ENCODE measurements at places on chromosomes 3 and 15.

DNA sequence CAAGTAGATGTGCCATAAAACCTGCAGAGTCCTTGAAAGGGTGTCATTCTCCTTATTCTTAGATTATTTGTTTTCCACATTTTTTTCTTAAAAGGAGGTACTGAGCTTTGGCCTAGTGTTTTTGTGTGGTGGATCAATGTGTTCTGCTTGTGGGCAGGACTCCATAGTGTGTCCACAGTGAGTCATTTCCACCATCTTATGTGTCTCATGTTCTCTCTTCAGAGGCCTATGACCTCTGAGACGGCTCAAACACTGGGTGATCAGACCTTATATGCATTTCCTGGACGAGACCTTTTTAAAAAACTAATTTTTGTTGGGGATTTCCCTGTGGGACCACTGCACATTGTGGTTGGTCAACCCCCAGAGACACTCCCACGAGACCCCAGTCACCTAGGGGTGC is 93.4 kb downstream of the CHCHD4 start:
- DNase-seq = peak; percentile 34

DNA sequence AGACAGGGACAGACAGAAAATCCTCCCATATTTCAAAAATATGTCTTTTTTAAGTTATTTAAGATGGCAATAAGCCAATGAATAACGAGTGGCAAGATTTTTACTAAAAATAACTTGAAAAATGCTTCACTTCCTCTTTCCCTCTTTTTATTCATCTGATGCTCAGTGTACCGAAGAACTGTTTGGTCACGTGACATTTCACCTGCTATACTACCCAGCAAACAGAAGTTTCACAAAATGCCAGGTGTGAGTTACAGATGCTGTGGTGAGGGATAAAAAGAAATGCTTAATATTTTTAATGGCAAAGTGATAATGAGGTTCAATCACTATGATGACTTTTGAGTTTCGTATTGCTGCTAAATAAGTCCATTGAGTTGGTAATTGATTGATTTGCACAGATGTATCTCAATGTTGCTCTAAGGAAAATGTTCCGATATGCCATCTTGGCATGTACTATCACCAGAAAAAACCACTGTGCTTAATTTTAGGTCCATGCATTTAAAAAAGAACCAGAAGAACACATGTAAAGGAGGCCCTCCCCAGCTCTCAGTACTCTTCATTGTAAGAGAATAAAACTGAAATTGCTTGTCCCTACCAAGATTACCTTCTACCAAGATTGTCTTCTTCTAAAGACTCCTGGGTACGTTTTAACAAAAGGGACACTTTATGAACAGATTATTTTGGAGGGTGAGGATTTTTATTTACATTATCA is 26.0 kb upstream of the SEC62 start:
- no peak for DNase-seq

- no peak for DNase-seq
Observed at GRCh38 chr15:63530752-63531299, 26.4 kb downstream of the USP3 start.

DNA sequence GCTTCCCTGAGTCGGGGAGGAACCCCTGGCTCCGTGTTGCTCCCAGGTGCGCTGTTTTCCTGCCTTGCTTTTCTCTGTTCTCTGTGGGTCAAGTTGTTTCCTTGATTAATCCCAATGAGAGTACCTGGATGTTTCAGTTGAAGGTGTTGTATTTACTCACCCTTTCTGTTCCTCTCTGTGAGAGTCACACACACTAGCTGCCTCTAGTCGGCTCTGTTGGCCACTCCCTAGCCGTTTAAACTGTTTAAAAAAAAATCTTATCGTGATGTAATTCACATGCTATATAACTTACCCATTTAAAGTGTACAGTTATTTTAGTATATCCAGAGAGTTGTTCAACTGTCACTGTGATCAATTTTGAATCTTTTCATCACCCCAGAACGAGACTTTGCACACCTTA is 74.0 kb downstream of the AKAP13 start:
- DNase-seq = no peak

- DNase-seq = no peak
Observed at GRCh38 chr3:126257984-126258383, 77.6 kb upstream of the ALDH1L1 start.

- peak; percentile 14 for DNase-seq
Observed at GRCh38 chr3:191492601-191493000, 31.6 kb downstream of the PYDC2 start.

- DNase-seq = no peak
Observed at GRCh38 chr3:103083848-103084631, 649.2 kb downstream of the ZPLD1 start.

DNA sequence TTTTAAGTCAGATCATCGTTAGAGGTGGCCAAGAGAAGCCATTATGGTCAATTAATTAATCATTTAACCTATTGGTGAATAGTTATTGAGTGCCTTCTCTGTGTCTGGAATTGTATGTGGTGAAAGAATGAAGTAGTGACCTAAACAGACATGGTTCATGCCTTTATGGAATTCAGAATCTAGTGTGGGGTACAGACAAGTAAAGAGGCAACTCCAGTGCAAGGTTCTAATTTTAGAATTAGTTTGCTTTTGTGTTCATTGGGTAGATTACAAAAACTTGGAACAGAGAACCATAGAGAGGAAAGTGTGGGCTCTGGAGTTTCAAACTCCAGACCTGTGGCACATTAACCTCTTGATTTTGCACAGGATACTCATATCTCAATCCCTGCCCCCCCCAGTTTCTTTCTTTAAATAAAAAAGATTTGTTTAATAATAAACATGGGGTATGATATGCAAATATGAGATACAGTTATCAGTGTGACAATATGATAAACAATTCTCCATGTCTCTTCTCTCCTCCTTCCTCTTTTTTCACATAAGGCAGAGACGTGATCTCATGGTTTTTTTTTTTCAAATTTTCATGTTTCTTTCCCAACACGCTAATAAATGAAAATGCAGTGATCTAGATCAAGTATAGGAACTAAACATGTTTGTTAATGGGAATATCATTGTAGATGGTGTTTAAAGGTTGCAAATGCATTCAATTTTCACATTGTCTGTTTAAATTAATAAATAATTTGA is 117.9 kb downstream of the MITF start:
- no peak for DNase-seq

DNA sequence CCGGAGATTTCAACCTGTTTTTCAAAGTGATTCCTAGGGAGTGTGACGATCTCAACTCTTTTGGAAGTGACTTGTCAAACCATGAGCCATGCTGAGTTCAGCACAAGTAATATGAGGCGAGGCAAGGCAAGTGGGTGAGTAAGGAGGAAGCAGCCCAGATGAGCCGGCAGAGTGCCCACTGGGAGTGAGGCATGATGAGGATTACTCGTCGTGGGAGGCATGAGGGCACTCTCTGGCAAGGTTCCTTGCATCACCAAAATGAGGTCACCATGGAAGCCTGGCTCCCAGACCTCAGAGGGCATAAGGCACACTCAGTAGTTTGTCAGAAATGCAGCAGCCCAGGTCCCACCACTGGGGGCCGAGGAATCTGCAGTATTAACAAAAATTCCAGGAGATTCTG is 636.1 kb downstream of the MAGI1 start:
- peak; percentile 74 for DNase-seq

DNA sequence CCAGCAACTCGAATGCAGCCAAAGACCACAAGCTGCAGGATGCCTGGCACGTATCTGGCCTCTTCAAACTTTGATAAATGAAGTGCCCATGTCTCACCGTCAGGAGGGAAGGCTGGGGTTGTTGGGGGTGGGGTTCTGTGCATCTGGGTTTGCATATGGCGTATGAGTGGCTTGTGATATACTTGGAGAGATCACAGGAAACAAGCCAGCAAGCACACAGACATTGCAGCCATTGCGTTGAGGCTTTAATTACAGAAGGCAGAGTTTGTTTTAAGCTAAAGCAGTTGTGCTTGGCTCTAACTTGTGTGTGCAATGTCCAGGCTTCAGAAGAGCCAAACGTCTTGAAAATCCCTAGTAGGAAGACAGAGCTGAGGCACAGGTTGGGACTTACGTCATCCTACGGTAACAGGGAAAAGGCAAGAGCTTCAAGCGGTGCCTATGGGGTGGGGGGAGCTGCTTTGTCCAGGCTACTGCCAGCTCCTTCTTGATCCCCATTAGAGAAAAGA is 109.2 kb downstream of the ASB7 start:
- no peak for DNase-seq

GRCh38 chr3:43223670-43224364 is 62.5 kb upstream of the SNRK start:
- peak; percentile 28 for DNase-seq

GRCh38 chr15:33243869-33244268 is 49.4 kb upstream of the FMN1 start:
- DNase-seq = peak; percentile 71

DNA sequence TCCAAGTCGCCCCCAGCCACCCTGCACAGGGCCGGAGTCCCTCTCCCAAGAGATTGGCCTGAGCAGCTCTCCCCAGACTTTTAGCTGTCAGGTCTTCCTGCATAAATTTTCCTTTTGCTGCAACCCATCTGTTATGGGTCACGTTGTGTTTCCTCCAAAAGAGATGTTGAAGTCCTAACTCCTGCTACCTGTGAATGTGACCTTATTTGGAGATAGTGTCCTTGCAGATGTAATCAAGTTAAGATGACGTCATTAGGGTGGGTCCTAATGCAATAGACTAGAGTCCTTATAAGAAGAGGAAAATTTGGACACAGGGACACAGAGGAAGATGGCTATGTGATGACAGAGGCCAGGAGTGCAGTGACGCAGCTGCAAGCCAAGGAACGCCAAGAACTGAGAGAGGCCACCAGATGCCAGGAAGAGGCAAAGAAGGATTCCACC is 13.2 kb upstream of the SLC6A6 start:
- DNase-seq = no peak

GRCh38 chr15:98802187-98802586 is 153.8 kb downstream of the IGF1R start:
- DNase-seq = no peak

DNA sequence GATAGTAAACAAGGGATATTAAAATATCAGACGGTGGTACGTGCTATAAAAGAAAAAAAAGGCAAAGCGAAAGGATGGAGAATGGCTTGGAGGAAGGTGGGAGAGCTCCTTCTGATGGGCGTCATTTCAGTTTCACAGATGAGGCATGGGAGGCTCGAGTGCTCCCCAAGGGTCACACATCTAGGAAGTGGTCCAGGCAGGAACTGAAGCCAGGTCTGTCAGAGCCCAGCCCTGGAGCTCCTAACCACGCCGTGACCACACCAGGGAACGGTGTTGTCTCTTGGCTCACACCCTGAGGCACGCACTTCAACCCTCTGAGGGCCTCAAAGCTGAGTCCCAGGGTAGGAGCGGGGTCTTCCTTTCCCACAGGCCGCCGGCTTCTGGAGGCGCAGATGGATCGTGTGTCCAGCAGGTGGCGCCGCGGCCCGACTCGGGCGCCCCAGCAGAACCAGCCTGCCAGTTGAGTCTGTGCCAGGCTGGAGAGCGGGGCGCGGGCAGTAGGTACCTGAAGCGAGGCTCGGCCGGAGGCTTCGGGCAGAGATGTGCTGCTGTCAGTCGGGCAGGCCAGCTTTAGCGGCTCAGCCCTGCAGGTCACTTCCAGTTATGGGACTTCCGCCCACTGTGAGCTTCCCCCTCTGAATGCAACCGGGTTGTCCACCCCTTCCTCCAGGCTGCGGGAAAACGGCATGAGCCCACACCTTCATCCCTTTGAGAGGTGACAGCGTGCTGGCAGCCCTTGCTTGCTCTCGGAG is 68.1 kb downstream of the SLC6A1 start:
- peak; percentile 48 for DNase-seq

DNA sequence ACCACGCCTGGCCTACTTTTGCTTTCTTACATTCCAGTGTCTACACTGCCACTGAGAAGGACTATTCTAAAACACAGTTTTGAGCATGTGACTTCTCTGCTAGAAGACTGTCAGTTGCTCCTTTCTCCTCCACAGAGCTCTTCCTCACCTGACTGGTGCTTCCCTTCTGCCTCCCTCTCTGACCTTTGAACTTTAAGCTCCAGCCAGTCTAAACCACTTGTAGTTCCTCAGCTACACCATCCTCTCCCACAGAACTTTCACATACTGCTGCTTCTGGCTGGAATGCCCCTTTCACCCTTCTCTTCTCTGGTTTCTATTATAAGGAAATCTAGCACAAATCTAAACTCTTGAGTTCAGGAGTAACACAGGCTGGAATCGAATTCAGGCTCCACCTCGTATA is 9.1 kb downstream of the NCEH1 start:
- DNase-seq = no peak

DNA sequence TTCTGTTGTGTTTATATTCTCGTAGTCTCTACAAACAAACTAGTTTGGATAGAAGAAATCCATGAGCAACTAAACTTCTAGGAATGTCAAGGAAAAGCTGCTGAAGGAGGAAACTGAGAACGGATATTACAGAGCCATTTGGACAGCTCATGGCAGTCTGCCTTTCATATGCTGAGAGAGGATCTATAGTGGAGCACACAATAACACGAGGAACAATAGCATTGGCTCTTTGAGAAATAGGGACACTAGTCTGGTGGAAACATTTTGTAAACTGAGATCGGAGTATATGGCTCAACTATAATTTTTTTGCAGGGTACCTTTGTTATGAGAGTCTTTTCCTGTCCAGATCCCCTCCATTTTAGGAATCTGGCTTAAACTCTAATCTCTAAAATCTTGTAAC is 200.5 kb downstream of the CLSTN2 start:
- DNase-seq = no peak

DNA sequence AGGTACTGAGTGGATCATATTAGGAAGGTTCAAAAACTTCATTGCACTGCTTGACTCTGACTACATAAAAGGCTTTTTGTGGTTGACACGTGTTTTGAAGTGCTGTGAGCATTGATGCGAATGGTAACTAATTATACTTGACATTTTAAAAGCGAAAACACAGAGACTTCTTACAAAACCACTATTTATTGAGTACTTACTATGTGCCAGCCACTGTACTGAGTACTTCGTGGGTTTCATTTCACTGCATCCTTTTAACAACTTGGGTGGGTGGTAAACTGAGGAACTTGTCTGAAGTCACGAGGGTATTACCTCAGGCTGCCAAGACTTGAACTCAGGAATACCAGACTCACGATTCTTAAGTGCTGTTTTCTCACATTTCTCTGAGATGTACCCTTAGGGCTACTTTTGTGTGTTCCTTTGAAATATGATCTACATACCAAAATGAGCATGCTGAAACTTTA is 45.3 kb upstream of the PPP4R2 start:
- peak; percentile 25 for DNase-seq
